ENCODE measurements at places on chromosomes 5 and 9.

GRCh38 chr5:118311103-118311819 is 677.1 kb downstream of the DTWD2 start:
- DNase-seq, result no peak

- DNase-seq, result no peak
These were observed 101.8 kb downstream of the DOCK8 start for GRCh38 chr9:316382-316965.

DNA sequence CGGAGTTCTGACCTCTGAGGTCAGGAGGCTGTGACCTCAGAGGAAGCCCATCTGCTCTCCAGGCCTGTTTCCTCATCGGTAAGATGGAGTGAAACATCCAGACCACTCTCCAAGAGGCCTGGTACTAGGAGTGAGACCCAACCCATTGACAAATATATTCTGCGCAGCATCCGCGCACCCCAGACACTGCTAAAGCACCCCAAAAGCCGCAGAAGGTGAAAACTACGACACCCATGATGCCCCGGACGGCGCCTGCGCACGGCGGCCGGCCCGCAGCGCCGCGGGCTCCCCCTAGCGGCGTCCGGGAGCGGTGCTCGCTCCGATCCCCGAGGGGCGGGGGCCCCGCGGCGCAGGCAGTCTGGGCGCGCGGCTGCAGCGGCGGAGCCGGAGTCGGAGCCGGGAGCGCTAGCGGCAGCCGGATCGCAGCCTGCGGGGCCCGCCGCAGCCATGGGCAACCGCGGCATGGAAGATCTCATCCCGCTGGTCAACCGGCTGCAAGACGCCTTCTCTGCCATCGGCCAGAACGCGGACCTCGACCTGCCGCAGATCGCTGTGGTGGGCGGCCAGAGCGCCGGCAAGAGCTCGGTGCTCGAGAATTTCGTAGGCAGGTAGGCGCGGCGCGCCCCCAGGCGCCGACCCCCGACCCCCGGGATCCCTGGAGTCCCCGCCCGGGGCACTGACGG is at the start of gene DNM1:
Gene DNM1, plus strand, starts transcription at position 356 of the 683 bp plus-strand sequence. Its CDS starts 92 bp downstream, at position 448.
- DNase-seq, result peak; percentile 81

GRCh38 chr5:97627272-97627671 is 444.2 kb upstream of the RIOK2 start:
- DNase-seq, result no peak

DNA sequence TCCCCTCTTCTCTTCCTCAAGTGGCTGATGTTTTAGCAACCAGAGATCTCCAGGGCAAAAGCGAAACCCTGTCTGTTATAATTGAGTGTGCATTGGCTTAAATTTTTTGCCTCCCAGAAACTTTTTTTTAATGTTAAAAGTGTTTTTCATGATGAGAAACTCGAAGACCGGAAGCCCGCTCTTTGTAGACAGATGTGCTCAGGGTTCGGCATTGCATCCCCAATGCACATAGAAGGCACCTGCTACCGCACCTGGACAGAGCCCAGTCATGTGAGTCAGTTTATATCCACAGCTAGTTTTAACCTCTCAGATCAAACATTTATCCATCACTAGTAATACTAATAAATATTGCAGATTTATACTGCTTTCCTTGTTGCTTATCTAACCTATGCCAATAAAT is 19.5 kb upstream of the NADK2 start:
- DNase-seq, result no peak

DNA sequence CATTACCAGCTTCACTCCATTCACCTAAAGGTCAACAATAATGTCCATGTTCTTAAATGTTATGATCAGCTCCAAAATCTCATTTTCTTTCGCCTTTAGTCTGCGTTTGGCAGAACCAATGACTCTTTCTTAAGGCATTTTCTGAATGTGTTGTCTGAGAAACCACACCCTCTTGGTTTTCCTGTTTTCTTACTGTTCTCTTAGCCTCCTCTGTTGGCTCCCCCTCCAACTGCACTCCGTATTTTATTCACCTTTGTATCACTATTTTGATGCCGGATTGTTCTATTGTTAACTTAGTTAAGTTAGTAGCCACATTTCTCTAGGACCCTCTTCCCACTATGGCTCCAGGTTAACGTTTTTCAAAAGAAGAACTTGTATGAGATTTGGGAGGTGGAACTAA is 185.6 kb downstream of the DMAC1 start:
- DNase-seq, result no peak

DNA sequence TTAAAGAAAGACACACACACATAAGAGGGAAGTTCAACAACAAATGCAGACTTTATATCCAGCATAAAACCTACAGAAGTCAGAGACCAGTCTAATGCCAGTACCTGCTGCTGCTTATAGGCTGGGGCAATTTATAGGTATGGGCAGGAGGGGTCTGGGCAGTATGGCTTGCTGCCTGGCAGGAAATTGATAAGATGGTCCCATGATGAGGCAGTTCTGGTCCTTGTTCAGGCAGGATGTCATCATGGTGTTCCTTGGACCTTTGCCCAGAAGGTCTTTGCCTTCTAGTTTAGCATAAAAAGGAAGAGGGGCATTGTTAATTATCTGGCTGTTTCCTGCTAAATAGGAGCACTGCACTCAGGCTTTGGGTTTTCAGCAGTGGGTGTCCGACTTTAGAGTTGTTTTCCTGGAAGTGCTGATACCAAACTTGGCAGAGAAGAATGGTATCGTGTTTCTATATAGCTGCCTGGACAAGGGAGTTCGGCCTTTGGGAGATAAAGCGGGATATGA is 10.4 kb upstream of the PDCD1LG2 start:
- no peak for DNase-seq

DNA sequence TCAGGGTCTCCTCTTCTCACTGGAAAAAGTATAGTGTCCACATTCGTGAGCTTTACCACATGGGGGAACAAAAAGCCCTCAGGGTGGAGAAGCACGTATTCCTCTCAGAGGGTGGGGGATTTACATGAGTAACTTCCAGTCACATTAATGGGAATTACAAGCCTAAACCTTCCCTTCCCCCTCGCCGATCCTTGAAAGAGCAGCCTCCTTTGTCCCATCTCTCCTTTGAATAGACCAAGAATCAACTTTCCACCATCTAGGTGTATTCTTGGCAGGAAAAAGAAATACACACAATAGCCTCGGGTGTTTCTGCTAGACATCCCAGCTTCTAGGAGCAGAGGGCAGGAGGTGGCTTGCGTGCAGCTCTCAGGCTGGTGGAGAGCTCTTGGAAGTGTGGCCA is 144.4 kb downstream of the ZNF462 start:
- DNase-seq, result no peak

DNA sequence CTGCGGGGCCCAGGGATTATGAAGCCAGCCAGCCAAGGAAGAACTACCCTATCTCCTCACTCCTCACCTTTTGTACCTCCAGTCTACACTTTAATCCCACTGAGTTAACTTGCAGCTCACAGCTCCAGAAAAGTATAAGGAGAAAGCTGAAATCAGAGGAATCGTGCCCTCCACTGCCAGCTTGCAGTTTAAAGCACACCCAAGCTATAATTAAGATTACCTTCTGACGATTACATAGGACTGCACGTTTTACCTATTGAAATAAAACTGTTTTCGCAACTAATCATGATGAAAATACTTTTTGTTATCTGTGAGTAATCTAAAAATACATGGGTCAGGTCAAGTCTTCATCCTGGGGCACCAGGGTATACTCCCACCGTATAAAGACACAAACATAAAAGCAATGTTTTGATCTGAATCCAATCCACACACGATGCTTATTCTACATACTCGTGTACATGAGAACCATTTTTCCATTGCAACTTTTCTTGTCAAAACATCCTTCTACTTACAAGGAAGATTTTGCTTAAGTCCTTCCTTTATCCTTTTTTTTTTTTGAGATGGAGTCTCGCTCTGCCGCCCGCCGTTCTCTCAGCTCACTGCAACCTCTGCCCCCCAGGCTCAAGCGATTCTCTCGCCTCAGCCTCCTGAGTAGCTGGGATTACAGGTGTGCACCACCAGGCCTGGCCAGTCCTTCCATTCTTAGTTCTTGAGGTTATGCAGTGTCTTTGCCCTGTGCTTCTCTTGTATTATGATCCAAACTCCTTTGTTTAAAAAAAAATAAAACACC is 7.6 kb downstream of the RPL37 start:
- DNase-seq, result no peak
